CD4-positive, alpha-beta memory T cell (primary cell): ENCODE measurements at places on chromosomes 4 and X. TPM values are rescaled to one million over a fixed set of nuclear protein-coding genes. Genes with fewer than 3 reads are reported as not detected.

- no peak for DNase-seq
These were observed 12.6 kb downstream of the SHOX start for GRCh38 chrX:643241-643595.

FDCSP gene
- not detected for total RNA-seq

DNA sequence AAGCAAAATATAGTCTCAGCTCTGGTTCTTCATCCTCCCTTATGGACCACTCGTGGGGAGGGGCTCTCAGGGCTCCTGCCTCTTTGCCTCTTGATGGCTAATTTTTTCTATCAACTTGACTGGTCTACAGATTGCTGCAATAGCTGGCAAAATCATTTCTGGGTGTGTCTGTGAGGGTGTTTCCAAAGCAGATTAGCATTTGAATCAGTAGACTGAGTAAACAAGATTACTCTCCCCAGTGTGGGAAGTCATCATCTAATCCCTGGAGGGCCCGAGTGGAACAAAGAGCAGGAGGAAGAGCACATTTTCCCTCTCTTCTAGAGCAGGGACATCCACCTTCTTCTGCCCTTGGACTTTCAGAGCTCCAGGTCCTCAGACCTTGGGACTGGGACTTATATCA, 153.5 kb downstream of the STK32B start:
- no peak for DNase-seq

DNA sequence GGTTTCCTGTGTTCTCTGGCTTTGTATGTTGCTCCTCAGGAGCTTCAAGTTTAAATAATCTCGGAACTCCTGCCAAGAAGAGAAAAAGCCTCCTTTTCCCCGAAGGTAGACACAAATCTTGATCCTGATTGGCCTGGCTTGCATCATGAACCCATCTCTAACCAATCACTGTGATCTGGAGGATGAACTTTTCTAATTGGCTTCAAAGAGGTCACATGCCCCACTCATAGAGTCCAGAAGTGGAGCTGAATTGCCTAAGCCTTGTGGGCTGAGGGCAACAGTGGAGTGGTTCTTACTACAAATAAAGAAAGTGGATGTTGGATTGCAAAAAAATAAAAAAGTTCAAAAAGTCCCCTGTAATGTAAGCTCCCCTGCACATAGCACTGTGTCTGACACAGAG, 245.9 kb downstream of the MID1IP1 start:
- DNase-seq = no peak
